ENCODE measurements at places on chromosomes 2 and 18. TPM values are rescaled to one million over a fixed set of nuclear protein-coding genes. Genes with fewer than 3 reads are reported as not detected.

DNA sequence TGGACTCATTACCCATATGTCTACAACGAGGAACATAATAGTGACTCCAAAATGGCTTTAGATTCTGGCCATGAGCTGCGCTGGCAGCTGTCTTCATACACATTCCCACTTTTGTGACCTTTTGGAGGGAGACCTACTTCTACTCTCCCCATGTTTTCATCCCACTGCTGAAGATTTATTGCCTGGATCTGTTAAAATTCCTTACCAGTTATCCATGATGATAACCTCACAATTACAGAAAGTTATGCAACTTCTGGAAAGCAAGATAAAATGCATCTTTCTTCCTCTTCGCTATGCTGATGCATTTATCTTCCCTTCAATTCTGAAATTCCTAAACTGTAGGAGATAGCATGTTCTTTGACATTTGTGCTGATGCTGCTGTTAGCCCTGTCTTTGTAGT is 855.3 kb downstream of the SLC4A3 start:
- DNase-seq: no peak

DNA sequence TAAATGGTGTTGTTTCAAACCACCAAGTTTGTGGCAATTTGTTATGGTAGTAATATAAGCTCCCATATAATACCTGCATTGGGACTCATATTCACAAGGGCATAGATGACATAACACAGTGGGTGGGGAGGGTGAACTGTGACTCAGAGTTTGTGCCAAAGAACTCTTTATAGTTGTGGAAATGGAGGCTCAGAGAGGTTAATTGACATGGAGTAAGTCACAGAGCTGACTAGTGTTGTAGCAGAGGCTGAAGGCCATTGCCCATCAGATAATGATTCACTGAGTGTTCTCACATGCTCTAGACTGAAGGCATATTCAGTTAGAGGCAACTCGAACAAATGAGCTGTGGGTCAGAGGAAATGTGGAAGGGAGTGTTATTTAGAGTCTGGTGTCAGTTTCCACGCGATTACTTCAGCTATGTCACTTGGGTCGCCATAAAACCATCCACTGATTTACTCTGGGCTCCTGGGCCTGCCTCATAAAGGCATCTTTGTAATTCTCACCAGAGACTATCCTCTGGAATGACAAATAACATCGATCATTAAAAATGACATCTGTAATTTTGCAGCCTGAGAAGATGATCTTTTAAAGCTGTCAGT is 264.7 kb downstream of the CCDC85A start:
- DNase-seq: peak; percentile 31

Gene LYPD1
- total RNA-seq: under 0.01 TPM

DNA sequence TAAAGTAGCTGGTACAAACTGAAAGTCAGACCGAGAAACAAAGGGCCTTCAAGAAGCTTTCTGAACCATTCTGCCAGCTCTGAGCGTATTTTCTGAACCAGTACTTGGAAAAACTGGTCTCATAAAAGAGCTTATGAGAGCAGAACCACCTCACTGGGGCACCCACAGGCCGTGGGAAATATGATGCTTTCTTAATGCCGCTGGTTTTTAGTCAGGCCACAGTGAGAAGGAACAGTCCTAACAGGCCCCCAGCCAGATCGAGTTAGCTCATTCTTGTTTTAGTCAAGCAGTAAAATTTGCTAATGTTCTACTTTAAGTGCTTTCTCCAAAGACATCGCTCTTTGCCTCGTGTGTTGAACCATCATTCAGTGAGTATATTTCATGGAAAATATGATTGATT is 12.7 kb upstream of the NOSTRIN start:
- no peak for DNase-seq

GRCh38 chr2:237702441-237703391 is 75.3 kb downstream of the LRRFIP1 start:
- no peak for DNase-seq

GRCh38 chr18:48728204-48728833 is 189.5 kb downstream of the CTIF start:
- peak; percentile 83 for DNase-seq

Gene CPO
- total RNA-seq: 0.13 TPM

Gene GPN1
- total RNA-seq: 31.7 TPM

DNA sequence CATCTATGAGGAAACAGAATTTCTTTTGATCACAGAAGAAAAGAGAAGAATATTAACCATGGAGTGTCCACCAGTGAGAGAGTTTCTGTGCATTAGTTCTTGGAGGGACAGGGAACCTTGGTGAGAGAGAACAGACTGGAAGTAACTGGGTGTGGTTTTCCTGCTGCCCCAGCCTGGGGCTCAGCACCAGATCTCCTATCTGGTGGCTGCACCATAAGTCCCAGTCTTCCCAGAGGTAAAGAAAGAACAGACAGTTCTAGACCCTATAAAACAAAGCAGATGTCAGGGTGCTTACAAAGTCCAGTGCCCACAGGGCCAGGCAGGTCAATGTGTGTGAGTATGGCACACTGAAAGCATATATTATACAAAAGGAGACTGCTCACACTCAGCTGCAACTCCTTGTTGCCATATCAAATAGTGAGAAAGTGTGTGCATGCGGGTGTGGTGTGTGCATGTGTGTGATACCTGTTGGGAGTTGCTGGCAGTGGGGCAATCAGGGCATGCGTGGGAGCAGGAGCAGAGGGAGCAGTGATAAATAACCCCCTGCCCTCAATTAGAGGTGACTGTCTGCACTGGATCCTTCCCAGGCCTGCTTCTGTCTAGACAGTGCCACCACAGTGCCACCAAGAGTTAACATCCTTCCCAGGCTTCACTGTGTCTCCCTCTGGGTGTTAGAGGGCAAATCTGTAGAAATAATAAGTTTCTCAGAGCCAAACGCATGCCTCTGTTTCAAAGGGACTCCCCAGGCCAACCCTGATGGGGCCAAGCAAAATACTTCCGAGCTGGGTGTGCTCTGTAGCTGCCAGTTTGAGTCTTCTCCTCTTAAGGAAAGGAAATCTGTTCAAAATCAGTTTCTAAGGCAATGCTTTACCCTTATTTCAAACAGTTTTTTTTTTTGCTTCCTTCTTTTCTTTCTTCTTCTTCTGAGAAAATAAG is 45.7 kb downstream of the RDH14 start:
- no peak for DNase-seq

DNA sequence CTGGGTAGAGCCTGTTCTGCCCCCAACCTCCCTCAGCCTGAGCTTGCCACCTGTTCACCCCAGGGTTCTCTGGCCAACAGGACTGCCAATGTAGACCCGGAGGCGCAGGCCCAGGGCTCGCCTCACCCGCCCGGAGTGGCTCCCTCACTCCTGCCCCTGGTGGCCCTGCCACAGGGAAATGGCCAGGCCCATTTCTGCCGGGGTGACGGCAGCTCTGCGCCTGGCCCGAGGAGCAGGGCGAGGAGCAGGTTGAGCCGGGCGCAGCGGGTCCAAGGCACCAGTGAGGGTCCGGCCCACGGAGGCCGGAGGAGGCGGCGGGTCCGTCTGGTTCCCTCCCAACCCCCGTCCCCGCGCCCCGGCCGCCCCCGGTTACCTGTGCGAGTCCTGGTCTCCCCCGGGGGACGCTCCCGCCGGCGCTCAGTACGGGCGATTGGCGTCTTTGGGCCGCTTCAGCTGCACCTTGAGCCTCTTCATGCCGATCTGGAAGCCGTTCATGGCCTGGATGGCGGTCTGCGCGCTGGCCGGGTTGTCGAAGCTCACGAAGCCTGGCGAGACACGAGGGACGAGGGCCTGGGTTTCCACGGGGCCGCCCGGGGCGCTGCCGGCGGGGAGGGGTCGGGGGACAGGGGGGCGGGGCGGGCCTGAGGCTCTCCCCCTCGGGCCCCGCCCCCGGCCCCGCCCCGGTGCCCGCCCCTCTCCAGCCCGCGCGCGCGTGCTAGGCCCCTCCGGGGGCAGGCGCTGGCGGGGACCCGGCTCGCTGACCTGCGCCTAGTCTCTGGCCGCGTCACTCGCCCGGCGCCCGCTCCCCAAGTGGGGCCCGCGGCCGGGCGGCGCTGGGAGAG is 312.0 kb downstream of the CELF4 start:
- DNase-seq: no peak

DNA sequence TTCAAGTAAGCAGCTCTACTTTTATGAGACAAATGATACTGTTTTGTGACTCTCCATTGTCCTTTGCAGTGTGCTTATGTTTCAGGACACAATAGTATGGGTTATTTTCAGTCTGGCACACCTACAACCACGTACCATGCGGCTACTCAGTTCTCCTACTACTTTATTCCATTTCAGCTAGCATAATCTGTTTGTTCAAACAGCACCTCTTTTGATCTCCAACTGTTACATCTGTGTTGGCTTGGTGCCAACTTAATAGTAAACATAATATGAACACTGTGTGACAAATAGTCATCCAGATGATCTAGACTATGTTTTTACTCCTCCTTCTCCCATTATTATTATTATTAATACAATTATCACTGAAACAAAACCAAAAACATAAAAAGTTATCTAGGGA is 40.5 kb downstream of the MYO3B start:
- peak; percentile 18 for DNase-seq

Gene MC5R
- not detected for total RNA-seq

Gene LRRTM4
- not detected for total RNA-seq

Gene TCF23
- total RNA-seq: under 0.01 TPM

- no peak for DNase-seq
These were observed 38.1 kb downstream of the ALPK2 start for GRCh38 chr18:58590839-58591238.

DNA sequence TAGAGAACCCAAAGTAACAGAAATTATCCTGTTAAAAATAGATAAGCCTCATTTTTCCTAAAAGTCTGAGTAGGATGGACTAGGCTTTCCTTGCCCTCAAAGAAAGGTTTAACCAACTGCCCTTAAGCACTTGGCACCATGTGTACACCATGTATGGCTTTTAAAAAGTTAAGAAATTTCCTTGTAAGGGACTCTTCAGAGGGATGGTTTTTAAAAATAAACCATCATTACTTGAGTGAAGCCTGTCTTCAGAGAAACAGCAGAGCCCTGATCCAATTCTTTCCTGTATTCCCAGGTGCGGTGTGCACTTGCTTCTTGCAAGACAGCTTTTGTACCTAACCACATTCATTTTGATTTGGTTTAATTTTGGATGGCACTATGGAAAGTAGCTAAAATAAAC is 1.1 kb upstream of the NEMP2 start:
- no peak for DNase-seq

DNA sequence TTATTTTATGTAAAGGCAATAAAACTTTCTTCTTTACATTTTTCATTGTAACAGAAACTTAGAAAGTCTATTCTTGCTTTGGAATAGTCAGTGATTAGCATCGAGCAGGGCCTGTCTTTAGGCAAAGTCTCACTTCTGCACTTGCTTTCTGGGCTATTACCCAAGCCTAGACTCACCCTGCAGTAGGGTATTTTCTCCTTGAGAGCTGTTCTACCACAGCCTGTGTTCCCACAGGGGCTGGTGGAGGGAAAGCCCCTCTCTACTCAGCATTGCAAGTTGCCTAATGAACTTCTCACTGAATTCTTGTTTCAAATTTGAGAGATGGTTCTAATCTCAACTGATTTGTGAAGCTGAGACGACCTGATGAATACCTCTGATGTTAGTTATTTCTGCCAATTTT is 111.7 kb upstream of the KLHL14 start:
- DNase-seq: no peak

- DNase-seq: no peak
These were observed 261.2 kb downstream of the ALK start for GRCh38 chr2:29660201-29660600.

- no peak for DNase-seq
These were observed 136.1 kb downstream of the SPOPL start for GRCh38 chr2:138637686-138638085.

DNA sequence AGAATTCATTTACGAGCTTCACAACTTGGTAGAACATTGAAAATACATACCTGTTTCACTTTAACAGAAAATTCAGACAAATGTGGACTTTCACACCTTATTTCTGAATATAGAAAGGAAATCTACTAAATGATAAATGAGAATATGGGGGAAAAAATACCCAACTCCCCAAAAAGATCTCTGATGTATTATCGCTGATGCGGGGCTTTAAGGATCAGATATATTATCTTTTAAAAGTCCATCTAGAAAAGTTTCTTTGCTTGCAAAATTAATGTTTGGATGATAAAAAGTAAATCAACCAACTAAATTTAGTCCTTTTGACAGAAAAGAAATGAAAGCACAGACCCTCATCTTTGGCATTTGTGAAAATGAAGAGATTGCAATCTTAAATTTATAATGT is 540.1 kb upstream of the CHAC2 start:
- no peak for DNase-seq

DNA sequence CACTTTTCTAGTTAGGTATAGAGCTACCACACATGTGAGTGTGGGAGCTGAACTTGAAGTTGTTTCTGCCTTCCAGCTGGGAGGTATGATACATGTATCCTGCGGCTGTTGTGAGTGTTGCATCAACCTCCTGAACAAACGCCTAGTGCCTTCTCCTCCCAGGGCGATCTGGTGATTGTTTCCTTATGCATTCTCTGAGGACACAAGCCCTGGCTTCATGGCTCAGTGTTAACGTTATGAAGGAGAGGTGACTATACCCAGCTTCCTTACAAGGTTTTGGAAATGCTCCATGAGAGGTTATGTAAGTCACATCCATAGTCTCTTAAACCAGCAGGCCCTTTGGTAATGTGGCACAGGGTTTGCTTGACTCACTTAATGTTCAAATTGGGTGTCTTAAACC is 64.9 kb downstream of the SPRED2 start:
- peak; percentile 99 for DNase-seq

DNA sequence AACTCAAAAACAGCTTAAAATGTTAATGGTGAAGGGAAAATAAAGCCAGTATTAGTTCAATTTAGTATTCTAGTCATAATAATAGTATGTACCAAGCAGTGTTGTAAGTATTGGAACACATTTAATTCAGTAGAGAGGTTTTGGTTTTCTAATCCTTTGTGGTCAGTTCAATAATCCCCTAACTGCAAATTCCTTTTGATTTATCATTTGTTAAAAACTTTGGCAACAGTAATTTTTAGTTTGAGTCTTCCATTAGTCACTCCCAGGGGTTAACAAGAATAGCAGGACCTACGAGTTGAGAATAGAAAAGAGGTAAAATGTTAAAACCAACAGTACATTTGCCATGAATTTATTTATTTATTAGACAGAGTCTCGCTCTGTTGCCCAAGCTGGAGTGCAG is 10.7 kb downstream of the MRPL44 start:
- DNase-seq: no peak

Gene TRPM8
- total RNA-seq: not detected

Gene SCG2
- total RNA-seq: 0.13 TPM

Gene ATOH8
- not detected for total RNA-seq

Data from bronchial epithelial cell (primary cell).